ENCODE measurements at places on chromosomes 4 and X. TPM values are rescaled to one million over a fixed set of nuclear protein-coding genes. Genes with fewer than 3 reads are reported as not detected.

- DNase-seq, result no peak
Observed at GRCh38 chr4:65152205-65152604, 518.1 kb downstream of the EPHA5 start.

DNA sequence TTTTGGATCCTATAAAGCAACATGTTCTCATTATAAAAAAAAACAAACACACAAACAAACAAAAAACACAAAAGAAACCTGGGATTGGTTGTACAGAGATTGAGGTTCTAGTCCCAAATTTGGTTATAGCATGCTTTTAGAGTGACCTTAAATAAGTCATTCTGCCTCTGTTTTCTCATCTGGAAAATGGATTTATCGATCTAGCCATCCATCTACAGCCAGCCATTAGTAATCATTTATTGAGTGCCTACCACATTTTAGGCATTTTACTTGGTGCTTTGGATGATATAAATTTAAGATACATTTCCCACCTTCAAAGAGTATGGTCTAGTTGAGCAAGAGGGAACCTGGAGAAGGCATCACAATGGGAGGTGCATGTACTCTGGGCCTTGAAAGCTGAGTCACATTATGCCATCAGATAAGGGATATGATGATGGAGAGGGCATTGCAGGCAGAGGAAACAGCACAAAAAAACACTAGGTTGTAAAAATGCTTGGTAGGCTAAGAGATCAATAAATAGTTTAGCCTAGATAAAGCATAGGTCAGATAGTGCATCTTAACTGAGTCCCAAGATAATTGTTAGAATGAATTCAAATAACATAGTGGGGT lies 91.4 kb downstream of the HEPH start:
- DNase-seq, result no peak

GSPT2 gene
- total RNA-seq, result 3.7 TPM

SPANXA2 gene
- total RNA-seq, result not detected

GRCh38 chr4:8741513-8742226 lies 130.0 kb downstream of the HMX1 start:
- no peak for DNase-seq

DDX60 gene
- total RNA-seq, result 13.9 TPM

GRCh38 chr4:141119071-141119470 lies 14.2 kb downstream of the RNF150 start:
- DNase-seq, result no peak

DNA sequence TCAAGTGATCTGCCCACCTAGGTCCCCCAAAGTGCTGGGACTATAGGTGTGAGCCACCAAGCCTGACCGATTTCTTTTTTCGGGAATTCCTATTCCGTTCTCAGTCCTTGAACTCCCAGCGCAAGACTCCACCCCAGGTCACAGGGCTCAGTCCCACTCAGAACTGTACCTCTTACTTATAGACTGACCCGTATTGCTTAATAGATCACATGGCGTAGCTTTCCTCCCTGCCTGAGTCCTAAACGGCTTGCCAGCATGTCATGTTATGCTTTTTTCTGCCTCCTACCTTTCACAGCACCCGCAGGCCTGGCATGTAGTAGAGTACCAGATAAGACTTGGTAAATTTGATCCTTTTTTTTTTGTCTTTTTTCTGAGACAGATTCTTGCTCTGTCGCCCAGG lies 22.4 kb downstream of the SAT1 start:
- no peak for DNase-seq
